ENCODE measurements at places on chromosomes 1 and 21.

- peak; percentile 59 for DNase-seq
Observed at GRCh38 chr1:51189421-51190073, 46.5 kb upstream of the RNF11 start.

DNA sequence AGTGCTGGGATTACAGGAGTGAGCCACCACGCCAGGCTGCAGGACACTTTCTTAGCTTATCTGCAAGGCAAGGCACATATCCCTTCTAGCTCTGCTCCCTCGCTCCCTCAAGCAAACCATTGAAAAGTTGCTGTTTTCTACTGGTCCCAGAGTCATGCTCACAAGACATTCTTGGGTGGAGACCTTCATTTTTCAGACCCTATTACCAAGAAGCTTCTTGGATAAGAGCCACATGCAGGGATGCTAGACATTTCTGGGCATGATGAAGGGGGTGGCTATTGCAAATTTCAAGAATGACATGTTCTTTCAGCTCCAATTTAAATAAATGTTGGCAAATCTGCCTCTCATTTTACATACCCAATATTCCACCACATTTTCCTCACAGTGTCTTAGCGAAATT is 33.9 kb downstream of the CAPN9 start:
- DNase-seq: no peak

DNA sequence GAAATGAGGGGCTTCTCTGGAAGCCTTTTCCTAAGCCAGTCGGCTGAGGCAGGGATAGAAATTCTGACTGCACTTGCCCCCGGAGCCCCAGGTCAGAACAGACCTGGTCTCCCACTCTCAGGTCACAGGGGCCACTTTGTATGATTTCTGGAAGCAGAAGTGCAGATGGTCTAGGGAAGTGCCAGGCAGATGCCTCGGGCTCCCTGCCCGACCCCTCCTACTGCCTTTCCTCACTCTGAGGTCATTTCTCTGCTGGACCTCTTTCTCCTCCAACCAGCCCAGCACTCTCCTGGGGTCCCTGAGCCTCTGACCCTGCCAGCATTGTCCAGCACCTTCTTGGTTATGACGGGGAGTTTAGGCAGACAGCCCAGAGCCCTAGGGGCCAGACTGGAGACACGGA is 8.7 kb downstream of the RUNX3 start:
- DNase-seq: no peak

- DNase-seq: no peak
Observed at GRCh38 chr1:152623203-152623844, 421 bp upstream of the LCE3A start.

GRCh38 chr1:236281198-236281653 is 532 bp downstream of the ERO1B start:
- DNase-seq: peak; percentile 11

- no peak for DNase-seq
Observed at GRCh38 chr21:33020558-33021100, 5.1 kb upstream of the OLIG2 start.

DNA sequence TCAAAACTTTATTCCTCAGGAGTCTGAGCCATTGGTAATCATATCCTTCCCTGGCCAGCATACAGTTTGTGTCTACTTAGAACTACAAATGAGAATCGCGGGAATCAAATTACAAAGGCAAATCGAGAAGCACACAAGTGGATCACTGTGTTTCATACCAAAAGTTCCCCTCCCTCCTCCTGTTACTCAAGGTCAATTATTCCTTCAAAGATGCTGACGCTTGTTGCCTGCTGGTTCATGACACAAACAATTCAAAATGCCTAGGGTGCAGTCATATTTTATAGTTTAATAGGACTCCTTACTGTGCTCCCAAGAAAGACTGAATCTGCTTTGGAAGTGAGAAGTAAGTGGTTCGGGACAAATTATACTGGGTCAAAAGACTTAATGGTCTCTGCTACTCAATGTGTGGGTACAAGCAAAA is 93.0 kb upstream of the PBX1 start:
- no peak for DNase-seq

- no peak for DNase-seq
Observed at GRCh38 chr1:196563768-196564167, 44.5 kb downstream of the KCNT2 start.

DNA sequence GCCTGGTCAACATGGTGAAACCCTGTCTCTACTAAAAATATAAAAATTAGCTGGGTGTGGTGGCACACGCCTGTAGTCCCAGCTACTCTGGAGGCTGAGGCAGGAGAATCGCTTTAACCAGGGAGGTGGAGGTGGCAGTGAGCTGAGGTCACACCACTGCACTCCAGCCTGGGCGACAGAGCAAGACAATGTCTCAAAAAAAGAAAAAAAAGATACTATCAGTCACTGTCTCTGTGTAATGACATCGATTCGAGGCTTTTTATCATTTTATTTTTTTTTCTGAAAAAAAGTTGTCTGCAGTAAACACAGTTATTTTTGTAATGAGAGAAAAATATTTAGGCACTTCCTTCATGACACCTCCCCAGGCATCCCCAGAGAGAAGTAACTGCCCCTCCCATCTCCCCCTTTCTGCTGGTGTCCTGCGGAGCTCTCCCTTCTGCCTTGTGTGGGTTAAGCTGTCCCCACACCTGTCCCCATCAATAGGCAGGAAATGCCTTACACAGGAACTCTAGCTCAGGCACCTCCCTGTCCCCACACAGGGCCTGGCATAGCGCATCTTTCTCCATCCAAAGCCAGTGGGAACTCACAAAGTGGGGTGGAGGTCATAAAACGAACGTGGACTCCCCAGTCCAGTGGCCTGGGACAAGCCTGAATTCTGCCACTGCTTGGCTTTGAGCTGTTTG is 132.0 kb downstream of the SYF2 start:
- peak; percentile 40 for DNase-seq

- DNase-seq: no peak
Observed at GRCh38 chr1:220137019-220137786, 43.3 kb downstream of the IARS2 start.

DNA sequence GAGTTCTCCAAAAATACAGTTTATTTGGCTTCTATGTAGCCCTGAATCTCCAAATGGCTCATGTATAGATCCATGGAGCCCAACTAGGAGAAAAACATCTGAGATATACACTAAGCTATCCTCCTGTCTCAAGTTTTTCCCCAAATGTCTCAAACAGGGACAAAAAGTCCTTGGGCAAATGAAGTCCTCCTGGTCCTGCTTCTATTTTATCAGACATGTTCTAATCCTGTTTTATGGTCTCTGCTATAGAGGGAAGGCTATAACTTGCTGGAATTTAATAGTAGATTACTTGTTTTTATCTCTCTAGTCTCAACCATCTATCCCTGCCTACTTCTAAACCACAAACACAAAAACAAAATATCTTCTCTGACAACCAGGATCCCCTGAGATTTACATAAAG is 26.9 kb downstream of the CRP start:
- no peak for DNase-seq

- DNase-seq: no peak
Observed at GRCh38 chr1:38481871-38482826, 377.4 kb downstream of the RRAGC start.

- no peak for DNase-seq
Observed at GRCh38 chr1:41783189-41783639, 135.5 kb downstream of the HIVEP3 start.

DNA sequence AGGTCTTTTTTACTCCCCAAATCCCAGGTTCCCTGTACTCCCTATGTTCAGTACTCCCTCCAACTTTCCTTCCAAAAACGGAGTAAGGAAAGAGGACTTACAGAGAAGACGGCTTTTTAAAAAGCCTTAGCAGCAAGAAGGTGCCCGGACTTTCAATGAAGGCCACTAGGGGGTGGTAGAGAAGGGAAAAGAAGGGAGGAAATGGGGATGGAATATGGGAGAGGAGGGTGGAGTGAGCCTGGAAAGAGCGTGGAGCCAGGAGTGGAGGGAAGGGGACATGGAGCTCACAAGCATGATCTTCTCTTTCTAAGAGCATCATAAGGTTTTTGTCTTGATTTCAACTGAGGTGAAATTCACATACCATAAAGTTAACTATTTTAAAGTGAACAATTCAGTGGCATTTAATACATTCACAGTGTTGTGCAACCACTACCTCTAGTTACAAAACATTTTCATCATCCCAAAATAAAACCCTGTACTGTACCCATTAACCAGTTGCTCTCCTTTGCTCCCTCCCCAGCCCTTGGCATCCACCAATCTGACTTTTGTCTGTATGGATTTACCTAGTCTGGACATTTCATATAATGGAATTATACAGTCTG is 129.9 kb downstream of the ZNF281 start:
- peak; percentile 19 for DNase-seq

GRCh38 chr1:3132660-3133059 is 63.7 kb downstream of the PRDM16 start:
- no peak for DNase-seq

DNA sequence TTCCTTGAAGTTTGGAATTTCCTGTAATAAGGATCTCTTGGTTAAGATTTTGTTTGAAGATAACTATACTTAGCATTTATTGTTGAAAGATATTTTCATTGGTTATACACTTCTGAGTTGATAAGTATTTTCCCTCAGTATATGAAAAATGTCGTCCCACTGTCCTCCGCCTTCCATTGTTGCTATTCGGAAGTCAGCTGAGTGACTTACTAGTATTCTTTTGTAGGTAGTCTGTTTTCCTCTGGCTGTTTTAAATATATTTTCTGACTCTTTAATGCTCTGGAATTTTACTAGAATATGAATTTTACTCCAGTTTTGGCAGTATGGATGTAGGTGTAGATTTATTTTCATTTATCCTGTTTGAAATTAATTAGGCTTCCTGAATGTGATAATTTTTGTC is 498.7 kb upstream of the NFIA start:
- DNase-seq: no peak

DNA sequence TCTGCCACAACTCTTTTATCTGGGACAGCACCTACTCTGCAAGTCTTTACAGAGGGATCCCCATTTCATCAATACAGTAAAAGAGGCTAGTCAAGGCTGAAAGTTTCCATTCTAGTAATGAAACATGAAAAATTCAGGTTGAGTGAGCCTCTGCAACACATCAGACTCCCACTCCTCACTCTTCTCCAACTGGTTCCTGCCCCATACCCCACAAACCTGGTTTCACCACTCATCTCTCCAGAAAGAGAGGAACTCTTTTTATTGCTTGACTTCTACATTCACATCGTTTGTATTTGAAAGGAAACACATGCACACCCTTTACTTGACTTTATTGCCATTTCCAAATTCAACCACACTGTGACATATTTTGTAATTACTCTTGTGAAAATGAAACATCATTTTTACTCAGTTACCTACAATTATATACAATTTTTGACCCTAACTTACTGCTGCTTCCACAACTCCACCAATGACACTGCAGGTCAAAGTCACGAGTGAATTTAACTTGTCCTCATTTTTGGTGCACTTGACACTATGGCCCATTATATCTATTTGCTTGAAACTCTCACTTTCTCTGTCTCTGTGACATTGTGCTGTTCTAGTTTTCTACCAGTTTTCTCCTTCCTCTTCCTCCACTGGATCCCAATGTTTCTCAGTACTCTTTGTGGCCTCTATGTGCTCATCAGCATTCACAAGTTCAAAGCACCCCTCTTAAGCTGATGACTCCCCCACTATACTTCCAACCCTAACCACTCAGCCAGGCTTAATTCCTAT is 8.0 kb downstream of the STX6 start:
- no peak for DNase-seq

DNA sequence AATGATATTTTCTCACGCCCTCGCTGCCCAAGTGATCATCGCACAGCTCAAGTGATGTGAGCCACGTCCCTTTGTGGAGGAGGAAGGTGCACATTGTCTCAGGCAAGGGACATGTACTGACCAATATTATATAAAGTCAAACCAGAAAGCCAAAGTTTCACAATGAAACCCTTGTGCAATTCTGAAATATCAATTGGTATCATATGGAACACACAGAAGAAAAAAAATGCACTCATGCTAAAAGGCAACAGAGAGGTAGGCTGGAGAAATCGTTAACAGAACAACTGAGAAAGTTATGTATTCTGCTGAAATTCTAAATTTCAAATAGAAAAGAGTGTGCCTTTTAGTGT is 1.9 kb downstream of the JAM2 start:
- DNase-seq: no peak

DNA sequence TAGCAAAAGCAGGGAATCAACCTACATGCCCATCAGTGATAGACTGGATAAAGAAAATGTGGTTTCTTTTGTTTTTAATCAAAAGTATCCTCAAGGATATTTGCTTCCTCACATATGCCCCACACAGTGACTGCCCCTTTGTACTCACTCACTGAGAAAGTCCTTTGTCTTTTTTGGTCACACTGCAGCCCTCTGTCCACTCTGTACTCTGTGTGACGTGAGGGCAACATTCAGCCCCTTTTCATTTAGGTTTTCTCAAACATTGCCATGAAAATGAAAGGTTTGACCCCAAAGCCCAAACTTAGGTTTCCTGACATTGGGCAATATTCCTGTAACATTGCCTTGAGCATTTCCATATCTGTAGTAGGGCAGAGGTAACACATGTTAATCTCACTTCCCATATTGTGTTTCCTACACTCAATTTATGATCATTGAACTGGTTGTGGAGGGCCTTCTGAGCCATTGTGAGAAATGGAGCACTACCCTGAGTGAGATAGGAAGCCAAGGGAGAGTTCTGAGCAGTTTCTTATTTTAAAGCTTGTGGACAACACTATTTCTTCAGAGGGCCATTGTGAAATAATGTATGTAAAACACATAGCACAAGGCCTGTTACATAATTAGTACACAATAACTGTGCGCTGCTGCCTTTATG is 501.9 kb upstream of the C1orf87 start:
- DNase-seq: no peak

DNA sequence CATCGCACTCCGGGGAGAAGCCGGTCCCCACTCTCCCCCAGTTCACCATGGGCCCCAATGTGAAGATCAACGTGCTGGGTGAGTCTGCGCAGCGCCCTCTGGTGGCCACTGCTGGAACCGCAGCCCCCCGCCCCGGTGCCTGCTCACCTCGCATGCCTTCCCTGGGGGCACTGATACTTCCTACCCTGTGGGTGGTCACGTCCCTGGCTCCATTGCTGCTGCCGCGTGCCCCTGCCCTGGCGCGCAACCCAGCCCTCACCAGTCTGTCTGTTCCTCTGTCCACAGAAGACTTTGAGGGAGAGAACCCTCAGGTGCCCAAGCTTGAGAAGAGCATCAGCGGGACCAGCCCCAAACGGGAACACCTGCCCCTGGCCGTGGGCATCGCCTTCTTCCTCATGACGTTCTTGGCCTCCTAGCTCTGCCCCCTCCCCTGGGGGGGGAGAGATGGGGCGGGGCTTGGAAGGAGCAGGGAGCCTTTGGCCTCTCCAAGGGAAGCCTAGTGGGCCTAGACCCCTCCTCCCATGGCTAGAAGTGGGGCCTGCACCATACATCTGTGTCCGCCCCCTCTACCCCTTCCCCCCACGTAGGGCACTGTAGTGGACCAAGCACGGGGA is 7.6 kb downstream of the EFNA3 start:
- DNase-seq: peak; percentile 89
